Fibroblast of skin of scalp (primary cell): ENCODE measurements at places on chromosomes 5 and 9.

DNA sequence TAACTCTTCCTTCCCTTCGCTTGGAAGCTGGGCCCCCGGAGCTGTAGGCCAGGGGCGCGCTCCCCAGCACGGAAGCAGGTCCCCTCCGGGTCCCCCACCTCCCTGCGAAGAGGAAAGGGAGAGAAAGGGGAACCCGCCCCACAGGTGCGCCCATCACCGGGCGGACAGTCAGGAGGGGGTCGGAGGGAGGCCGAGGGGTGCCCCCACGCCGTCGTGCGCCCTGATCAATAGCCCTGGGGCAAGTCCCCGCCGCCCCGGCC lies 793 bp downstream of the AGPAT2 start:
- DNase-seq = no peak

GRCh38 chr5:141804475-141804874 lies 73.7 kb downstream of the PCDH1 start:
- DNase-seq = no peak

DNA sequence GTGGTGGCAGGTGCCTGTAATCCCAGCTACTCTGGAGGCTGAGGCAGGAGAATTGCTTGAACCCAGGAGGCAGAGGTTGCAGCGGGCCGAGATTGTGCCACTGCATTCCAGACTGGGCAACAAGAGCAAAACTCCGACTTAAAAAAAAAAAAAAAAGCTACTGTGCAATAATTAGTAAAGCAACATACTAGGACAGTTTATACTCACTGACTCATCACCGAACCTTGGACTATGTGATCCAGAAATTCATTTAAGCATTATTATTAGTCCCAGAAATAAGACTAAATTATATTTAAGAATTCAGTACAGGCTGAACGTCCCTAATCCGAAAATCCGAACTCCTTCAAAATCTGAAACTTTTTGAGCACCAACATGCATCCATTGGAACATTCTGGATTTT lies 37.8 kb downstream of the GOLPH3 start:
- DNase-seq = no peak

DNA sequence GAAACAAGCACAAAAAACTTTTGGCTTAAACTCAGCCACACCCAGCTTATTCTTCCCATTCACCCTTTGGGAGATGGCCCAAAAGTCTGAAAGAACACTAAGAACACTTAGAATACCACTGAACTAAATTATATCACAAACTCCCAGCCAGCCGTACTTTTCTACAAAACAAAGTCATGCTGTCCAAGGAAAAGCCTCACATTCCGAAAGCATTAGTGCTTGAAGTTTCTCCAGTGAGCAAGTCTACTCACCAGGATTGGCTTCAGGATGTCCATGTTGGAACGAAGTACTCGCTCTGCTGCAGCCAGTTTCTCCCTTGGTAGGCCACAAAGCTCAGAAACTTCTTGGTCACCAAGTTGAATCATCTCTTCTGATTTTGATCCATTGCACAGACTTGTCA lies 69.7 kb downstream of the ABCA1 start:
- DNase-seq = peak; percentile 83

DNA sequence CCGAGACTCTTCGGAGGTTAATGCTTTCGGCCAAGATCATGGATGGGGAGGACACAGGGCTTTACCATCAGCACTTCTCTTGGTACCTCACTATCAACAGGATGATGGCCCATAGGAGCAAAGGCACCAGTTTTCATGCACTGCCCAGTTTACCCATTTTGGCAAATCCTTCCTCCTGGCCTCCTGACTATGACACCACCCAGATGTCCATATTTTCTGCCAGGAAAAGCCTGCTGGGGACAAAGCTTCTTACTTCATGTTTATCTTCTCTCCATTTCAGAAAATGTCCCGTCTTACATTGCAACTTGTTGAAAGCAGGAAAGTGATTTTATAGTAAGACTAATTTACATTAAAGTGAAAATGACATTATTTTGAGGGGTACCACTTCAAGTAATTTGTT lies 61.4 kb upstream of the GAS1 start:
- no peak for DNase-seq

DNA sequence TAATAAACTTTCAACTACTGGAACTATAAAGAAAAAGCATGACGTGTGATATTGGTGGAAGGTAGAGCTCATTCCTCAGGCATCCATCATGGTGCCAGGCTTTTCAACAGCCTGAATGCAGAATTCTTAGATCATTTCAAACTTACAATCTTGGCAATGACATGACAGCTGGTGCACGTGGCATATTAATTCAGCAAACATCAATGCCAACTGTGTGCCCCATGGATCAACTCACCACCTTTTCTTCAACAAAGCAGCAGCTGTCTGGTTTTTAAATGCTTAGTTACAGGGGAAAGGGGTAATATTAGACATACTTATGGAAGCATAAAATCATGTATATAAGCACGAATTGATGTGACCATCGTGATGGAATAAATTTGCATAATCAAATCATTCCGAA lies 56.0 kb upstream of the OR13F1 start:
- no peak for DNase-seq

DNA sequence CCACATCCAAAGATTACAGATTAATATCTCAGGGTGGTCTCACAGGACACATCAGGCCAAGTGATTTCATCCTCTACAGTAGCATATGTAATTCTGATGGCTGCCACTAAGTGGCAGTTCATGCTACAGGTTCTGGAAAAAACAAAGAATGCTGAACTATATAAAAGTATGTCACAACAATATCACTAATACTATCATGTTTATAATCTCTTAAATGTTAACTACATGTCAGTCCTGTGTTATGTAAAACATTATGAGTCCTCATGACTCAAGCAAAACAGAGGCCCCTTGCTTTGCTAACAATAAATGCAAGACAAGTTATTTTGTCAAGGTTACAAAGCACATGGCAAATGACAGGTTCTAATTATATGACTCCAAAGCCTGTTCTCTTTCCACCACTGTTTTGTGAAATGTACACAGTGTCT lies 233.2 kb downstream of the FBXL17 start:
- peak; percentile 29 for DNase-seq

GRCh38 chr9:70165006-70165602 lies 93.7 kb upstream of the SMC5 start:
- DNase-seq = no peak

DNA sequence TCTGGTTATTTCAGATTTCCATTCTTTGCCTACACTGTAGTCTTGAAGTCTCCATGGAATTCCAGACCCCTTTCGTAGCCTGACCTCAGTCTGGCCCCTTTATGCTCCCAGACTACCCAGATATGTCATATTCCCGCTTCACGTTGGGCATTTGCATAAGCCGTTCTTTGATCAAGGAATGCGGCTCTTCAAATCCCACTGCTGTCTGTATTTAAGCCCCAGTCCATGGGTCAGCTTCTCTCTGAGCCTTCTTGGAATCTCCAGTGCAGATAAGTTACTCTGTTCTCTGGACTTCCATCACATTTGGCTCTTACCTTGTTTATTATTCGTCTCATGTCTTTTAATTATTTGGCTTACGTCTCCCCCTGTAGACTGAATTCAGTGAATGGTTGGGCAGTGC lies 97.4 kb downstream of the PARP8 start:
- DNase-seq = no peak

DNA sequence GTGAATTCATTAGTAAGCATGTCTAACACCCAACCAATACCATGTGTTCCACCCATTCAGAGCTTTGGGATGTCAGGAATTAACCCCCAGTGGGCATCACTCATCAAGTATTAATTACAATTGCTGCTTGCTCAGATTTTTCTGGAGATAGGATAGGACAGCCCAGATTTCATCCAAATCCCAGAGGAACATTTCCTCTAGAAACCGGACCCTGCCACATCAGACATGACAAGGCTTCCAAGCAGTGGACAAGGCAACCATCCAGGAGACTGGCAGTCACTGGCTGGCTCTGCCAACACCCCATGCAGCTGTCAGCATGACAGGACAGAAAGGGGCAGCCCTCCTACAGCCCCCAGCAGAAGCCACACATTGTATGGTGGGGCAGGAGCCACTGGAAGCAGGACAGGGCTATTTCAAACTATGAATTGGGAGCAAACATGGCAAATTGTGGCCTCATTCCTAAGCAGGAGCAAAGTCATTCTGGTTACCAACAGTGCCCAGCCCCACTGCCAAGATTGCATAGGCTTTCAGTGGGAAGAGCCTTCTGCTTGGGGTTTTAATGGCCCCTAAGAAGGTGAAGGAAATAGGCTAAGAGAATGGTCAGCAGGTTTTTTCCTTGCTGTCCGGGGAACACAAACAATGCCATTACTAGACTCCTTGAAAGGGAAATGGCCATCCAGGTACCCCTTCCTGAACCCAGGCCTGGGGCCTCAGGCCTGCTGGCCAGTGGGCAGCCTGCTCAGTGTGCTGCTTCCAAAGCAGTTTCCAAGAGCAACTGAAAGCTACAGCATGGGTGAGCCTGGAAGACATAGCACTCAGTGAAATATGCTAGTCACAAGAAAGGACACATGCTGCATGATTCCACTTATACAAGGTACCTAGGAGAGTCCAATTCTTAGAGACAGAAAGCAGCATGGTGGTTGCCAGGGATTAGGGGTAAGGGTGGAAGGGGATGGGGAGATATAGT lies 294.7 kb upstream of the SLC30A5 start:
- peak; percentile 93 for DNase-seq

DNA sequence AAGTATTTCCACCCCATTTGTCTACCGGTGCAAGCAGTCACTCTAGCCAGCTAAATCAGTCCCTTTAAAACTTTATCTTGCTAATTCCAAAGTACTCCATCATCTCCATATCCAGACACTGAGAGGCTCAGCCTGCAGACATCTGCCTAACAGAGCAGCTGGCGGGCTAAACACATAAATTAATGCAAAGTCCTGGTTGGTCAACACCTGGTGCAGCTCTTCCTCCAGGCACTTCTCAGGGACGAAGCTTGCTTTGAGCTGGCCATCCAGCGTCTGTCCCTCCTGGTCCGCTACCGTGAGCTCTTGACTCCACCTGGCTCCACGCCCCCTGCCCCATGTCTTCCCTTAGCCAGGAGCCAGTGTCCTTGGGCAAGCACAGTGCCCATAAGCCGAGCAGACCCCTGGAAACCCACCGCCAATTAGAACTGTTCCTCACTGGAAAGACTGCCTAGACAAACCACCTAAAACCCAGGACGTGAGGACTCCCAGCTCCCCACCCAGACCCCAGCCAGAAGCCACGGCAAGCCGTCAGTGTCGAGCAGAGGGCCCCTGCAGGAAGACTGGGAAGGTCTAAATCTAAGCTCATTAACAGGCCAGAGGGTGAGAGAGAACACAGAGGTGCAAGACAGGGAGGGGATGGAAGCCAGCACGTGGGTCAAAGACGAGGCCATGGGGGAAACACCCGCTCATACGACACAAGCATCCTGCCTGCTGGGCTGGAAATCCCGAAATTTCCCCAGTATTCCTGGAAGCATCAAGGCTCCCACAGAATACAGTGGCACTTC lies 120.0 kb downstream of the COL23A1 start:
- no peak for DNase-seq

DNA sequence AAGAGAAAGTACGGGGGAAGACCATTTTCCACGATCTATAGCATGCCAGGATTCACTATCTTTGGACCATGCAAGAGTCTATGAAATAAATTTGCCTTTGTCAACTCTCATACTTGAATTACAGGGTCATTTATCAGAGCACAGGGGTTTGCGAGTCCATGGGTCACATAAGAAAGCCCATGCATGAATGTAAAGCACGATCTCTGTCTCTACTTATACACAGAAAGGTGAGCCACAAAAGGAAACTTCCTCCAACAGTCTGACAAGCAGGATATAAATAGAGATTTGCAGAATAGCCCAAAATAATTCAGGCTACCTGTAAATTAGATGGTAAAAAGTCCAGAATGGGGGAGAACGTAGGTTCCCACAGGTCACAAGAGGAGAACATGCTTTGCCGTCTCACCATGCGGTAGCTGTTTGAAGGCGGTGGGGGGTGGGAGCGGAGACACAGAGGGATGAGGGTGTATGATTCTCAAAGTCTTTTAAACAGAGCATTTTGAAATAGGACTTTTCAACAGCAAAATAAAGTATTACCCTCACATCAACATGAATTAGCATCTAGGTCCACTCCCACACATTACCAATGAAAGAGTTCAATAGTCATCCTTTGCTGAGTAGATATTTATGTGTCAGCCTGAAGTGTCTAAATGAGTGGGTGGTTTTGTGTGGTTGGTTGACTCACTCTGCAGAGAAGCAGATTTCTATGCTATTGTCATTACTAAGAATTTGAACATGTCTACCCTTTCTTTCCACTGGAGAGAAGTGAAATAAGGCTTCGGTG lies 279.7 kb downstream of the EBF1 start:
- DNase-seq = peak; percentile 74

GRCh38 chr9:98402019-98402840 lies 146.8 kb upstream of the TBC1D2 start:
- no peak for DNase-seq

GRCh38 chr5:55894135-55894534 lies 43.0 kb downstream of the IL31RA start:
- no peak for DNase-seq

GRCh38 chr5:17154211-17154996 lies 63.0 kb upstream of the BASP1 start:
- peak; percentile 53 for DNase-seq

DNA sequence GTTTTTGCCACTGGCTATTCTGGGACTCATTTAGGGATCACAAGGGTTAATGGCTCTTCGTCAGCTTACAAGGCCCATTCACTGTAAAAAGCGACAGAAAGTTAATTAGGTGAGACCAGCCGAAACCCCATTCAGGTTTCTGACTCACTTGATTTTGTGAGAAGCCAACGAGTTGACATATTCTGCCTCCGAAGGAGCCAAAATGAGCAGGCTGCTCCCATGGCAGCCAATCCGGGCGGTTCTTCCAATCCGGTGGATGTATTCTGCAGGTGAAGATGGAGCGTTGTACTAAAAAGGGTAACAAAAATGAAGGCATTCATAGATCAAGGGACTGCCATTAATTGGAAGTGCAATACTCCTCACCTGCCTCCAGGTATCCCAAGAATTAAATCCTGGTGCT lies 39.7 kb downstream of the DDX31 start:
- DNase-seq = no peak

- DNase-seq = no peak
These were observed 1997.6 kb upstream of the WWC1 start for GRCh38 chr5:166293892-166294291.
